ENCODE measurements at places on chromosomes 4 and X.

GRCh38 chr4:106594291-106594952 lies 225.8 kb upstream of the GIMD1 start:
- no peak for DNase-seq

- no peak for DNase-seq
Observed at GRCh38 chr4:40254608-40255392, 58.0 kb downstream of the RHOH start.

DNA sequence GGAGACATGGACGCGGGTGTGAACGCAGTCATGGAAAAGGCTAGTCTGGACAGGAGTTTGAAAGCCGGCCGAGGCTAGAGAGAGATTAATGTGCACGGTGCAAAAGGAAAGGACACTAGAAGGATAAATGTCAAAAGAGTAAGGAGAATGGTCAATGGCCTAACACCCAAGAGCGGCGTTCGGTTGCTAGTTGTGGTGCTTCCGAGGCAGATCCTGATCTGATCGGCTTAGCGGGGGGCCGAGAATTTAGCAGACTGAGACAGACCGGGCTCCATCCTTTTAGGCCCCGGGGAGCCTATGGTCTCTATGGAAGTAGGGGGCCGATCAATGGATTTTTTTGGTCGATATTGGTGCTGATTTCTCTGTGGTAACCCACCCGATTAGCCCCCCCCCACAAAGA lies 6.9 kb downstream of the GAGE10 start:
- DNase-seq, result no peak

DNA sequence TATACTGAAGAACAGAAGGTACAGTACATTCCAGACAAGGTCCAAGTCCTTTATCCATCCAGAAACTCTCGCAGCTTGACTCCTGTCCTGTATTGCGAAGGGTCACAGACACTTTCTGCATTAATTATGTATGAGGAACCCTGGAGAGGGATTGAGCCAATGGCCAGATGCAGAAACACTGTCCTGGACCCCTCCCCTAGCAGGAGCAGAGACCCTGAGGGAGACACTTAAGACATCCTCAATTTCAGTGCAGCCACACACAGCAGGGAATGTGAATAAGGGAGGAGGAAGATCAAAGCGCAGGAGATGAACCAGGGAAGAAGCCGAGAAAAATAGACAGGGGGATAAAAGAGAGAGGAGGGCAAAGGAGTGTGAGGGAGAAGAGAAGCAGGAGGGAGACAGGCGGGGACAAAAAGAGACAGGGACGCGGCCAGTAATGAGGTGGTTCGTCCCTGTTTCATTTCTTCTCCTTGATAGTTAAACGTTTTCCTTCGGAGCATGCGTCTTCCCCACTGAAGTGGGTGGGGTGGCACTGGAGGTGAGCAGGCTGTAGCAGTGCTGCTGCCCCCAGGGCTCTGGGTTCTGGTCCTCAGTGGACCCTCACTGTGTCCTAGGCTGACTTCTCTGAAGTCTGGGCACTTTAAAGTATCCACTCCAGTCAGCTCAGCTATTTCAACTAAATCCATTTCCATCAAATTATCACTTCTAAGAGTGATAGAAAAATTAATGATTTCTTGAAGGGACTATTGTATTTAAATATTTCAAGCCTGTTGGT lies 356.4 kb upstream of the NOCT start:
- no peak for DNase-seq

GRCh38 chrX:128728943-128729342 lies 676.7 kb upstream of the ACTRT1 start:
- no peak for DNase-seq

- no peak for DNase-seq
Observed at GRCh38 chr4:42149004-42149403, 3.5 kb downstream of the BEND4 start.

GRCh38 chr4:131450572-131451209 lies 1698.4 kb upstream of the PCDH10 start:
- DNase-seq, result no peak
